Activated T-helper 2 cell treated with anti-CD3 and anti-CD28 coated beads, Interferon-gamma antibody, Interleukin-2, Interleukin-4, amounts not matched to agents 10 μg/mL and 5 μg/mL and 100 μg/mL, durations not matched to agents 14 hours and 24 hours and 36 hours (primary cell): ENCODE measurements at places on chromosomes 3 and 15.
A peak's percentile ranks its signal among the peaks of the same experiment; 100 is the strongest.

DNA sequence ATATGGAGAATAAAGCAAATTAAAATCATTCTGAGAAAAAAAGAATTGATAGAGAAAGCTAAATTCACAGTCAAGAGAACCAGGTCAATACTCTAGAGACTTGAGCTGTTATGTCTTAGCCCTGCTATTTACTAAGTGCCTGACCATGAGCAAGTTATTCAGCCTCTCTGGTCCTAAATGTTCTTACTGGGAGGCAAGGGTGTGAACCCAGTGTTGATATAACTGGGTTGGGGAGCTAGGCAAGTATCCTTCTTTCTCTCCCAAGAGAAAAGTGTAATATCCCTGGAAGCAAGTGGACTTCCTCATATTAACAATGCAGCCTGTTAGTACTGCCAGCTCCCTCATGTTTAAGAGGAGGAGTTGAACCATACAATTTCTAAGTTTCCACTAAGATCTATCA, 488.9 kb upstream of the RASGRP1 start:
- no peak for DNase-seq

DNA sequence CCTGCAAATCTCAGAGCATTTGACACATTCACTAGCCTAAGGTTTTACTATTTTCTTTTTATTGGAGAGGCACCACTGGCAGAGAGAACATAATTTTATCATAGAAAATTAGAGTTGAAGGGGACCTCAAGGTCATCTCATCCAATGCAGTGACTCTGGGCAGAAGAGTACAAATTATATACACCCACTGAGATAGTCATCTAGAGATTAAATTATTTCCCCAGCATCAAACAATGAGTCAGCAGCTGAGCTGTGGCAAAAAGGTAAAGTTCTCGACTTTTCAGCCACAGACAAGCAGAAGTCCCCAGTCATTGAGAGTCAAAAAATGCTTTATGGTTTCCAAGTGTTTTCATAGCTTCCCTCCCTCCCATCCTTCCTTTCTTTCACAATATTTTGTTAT, 39.3 kb upstream of the SEMA6D start:
- no peak for DNase-seq

GRCh38 chr15:79433276-79433990, 1.3 kb downstream of the MINAR1 start:
- no peak for DNase-seq

DNA sequence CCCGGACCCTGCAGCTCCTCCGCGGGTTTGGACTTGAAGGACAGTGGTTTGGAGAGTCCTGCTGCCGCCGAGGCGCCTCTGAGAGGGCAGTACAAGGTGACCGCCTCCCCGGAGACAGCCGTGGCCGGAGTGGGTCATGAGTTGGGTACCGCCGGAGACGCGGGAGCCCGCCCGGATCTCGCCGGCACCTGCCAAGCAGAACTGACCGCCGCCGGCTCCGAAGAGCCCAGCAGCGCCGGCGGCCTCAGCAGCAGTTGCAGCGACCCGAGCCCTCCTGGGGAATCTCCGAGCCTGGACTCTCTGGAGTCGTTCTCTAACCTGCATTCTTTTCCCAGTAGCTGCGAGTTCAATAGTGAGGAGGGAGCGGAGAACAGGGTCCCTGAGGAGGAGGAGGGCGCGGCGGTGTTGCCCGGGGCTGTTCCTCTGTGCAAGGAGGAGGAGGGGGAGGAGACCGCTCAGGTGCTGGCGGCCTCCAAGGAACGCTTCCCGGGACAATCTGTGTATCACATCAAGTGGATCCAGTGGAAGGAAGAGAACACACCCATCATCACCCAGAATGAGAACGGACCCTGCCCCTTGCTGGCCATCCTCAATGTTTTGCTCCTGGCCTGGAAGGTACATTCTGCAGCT, 634 bp downstream of the MINDY2 start:
- DNase-seq = peak; percentile 19

GRCh38 chr3:124862006-124862405, 25.2 kb downstream of the ITGB5 start:
- no peak for DNase-seq

- DNase-seq = no peak
These were observed 3.6 kb downstream of the RPS17 start for GRCh38 chr15:82536409-82537350.

DNA sequence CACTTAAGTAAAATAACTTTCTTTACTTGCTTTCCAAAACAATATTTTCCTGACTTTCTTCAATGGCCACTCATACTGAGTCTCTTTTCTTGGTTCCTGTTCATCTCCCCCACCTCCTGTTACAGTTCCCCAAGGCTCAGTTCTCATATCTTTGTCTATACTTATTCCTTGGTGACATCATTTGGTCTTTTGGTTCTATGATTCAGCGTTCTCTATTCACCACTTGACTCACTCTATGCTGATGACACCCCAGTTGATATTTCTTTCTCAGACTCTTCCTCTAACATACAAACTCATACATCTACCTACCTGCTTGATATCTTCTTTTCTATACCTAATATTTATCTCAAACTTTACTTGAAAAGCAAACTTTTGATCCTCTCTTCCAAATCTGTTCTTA, 85.0 kb upstream of the P3H2 start:
- DNase-seq = no peak

- no peak for DNase-seq
These were observed 29.4 kb downstream of the EOGT start for GRCh38 chr3:68984011-68984530.

GRCh38 chr3:172539273-172539672, 16.0 kb upstream of the TNFSF10 start:
- no peak for DNase-seq

GRCh38 chr3:131303848-131304247, 77.7 kb upstream of the NUDT16 start:
- no peak for DNase-seq

DNA sequence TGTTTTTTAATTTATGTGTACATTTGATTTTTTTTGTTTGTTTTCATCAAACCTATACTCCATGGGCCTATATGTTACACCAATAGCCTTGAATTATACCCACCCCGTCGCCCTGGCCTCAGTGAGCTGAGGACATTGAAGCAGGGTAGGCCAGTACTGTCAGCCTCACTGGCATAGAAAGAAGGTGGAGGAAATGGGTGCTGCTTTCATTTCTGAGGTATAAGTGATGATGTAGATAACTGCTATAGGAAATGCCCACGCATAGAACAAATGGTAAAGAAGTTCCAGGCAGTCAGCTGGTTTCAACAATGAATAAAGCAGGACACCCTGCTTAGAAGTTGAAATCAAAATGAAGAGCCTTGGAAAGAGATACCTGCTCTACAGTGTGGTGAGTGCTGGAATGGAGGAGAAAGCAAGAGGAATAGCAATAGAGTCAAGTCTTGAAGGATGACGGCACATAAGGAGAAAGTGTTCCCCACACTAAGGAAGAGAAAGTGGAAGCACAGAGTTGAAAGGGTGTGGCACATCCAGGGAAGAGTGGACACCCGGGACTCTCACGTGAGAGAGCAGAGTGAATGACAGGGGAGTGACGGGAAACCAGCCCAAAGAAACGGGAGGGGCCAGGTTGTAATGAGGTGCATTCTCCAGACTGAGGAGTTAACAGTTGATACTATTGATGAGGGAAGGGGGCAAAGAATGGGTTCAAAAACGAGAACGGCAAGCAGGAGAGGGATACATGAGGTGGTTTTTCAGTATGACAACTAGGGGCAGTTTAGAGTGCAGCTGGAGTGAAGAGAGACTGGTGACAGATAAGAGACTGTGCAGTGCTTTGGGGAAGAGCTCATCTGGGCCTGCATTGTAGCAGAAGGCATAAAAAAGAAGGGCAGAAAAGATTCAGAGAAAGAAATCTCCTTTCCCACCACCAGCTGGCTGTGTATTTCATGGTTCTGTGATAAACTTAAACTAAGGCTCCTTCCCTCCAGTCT, 70.5 kb downstream of the KLHL25 start:
- DNase-seq = no peak

GRCh38 chr3:77320514-77320913, 280.6 kb downstream of the ROBO2 start:
- no peak for DNase-seq

DNA sequence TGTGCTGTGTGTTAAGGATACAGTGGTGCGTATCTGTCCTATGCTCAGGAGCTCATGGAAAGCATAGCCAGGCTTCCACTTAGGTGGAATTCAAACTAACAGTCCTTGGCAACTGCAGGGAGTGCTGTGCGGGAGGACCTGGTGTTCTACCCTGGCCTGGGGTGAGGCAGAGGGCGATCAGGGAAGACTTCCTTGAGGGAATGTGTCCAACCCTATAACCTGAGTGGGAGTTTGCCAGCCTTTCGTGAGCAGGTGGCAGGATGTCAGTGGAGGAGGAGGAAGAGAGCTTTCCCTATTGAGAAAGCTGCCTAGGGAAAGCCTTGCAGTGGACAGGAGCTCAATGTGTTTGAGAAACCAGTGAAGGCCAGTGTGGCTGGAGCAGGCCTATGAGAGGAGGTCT, 271.1 kb upstream of the C2CD4B start:
- no peak for DNase-seq

GRCh38 chr3:177321819-177322218, 124.5 kb upstream of the TBL1XR1 start:
- DNase-seq = no peak

- no peak for DNase-seq
These were observed 4.9 kb downstream of the MGLL start for GRCh38 chr3:127817406-127817841.

DNA sequence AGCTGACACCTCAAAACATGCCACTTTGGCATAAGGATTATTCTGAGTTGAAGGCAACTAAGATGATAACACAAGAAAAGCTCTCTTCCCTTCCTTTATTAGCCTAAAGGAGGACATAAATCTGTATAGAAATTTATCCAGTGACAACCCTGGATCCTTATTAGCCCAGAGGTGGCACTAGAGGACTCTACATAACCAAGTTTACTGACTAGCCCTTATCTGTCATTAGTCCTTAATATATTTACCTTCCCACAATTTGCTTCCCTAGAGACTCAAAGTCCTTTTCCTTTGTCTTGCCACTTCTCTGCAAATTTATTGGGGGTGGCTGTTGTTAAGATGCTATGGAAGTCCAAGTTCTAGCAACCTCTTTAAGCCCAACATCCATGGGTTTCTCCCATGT, 26.7 kb downstream of the CEP70 start:
- no peak for DNase-seq

GRCh38 chr15:77591968-77592613, 40.6 kb downstream of the LINGO1 start:
- no peak for DNase-seq

GRCh38 chr15:59885832-59886231, 118.3 kb upstream of the FOXB1 start:
- no peak for DNase-seq

DNA sequence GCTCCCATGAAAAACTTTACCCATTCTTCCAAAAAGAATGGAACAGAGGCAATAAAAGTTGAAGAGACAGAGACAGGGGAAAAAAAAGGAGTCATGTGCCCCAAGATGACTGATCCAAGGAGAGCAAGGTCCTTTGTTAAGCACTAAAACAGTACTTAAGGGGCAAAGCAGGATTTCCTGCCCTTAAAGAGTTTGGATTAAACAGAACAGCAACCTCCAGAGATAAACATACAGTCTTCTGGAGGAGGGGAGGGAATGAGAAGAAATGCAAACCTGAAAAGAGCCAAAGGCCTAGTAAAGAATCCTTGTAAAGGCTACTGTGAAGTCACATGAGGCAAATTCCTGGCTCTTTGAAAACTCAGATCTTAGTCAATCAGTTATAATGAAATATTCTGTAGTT, 38.2 kb downstream of the SHQ1 start:
- no peak for DNase-seq

GRCh38 chr15:48317221-48317620, 14.0 kb upstream of the DUT start:
- no peak for DNase-seq

- DNase-seq = no peak
These were observed 11.2 kb downstream of the LRIG1 start for GRCh38 chr3:66489581-66489980.

GRCh38 chr3:140288595-140288994, 353.6 kb downstream of the CLSTN2 start:
- DNase-seq = no peak

GRCh38 chr3:9986230-9986725, 363 bp downstream of the EMC3 start:
- no peak for DNase-seq

DNA sequence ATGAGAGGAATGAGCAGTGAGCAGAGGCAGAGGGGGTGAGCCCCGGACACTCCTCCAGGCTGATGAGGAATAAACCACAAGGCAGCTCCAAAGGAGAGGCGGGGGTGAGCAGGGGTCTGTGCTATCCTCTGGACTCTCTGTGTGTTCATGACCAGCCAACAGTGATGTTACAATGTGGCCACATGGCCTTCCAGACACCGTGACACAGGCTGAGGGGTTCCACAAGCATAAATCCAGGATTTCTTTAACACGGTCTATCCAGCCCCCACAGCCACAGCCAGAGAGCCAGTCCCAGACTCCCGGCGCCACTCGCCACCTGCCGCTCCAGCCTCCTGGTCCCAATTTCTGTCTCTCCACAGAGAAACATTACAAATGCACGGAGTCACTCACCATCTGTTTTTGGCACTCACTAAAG, 24.4 kb downstream of the XXYLT1 start:
- no peak for DNase-seq

GRCh38 chr15:47768735-47769134, 51.4 kb downstream of the SEMA6D start:
- no peak for DNase-seq

GRCh38 chr15:48096355-48096786, 24.4 kb upstream of the SLC24A5 start:
- DNase-seq = no peak

DNA sequence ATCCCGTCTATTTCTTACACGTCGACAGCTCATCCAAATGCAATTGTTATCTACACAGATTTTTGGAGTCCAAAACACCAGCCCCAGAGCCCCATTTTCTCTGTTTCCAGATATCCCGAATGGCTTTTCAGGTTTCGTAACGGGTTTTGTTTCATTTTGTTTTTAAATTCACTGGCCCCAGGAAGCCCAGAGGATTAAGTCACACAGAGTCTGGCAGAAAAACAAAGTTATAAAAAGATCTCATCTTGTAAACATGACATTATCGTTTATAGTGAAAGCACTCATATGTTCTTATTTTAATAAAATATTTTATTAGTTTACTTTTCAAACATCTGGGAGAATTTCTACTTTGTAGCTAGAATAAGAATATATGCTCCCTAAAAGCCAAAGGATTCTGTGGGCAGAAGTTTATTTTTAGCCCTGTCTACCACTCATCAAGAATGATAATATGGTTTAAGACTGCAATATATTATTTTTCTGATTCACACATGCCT, 149.3 kb upstream of the SLC2A2 start:
- no peak for DNase-seq

DNA sequence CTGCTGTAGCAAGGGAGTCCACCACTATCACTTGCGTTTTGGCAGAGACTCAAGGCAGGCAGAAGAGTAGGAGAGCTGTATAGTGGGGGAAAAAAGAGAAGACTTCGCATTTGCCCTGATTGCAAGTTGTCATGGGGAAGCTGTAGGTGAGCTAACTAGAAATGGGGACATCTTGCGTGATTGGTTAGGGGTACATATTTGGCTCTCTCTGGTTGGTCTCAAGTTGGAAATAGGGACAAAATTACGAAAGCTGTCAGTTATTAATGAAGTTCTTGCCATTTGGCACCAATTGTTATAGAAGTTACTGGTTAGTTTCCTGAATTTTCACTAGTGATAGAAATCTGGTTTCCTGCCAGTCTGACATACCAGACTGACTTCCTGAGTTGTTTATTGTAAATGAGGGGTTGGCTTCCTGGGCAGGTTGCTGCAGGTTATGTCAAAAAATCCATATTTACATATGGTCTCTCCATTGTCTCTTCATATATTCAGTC, 8.2 kb upstream of the SENP7 start:
- DNase-seq = no peak
